ENCODE measurements at places on chromosomes 5 and 9.

GRCh38 chr9:32716955-32717543 lies 66.3 kb upstream of the TMEM215 start:
- no peak for DNase-seq

- peak; percentile 79 for DNase-seq
Measured at GRCh38 chr9:129726322-129727160, 26.3 kb downstream of the PTGES start.

DNA sequence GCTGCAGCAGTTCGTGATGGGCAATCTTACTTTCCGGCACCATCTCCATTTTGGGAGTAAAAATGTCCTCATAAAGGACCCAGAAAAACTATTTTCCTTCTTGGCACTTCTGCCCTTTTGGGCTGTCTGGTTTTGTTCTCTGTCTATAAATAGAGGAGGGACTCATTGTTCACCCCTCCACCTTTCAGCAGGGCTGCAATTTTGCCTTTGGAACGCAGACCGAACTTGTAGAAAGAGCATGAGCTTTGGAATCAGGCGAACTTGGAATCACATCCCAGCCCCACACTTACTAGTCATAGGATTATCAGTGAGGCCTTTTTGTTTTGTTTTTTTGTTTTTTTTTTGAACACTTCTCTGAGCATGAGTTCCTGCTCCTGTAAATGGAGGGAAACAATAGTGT lies 178.1 kb upstream of the IL12B start:
- DNase-seq = no peak

DNA sequence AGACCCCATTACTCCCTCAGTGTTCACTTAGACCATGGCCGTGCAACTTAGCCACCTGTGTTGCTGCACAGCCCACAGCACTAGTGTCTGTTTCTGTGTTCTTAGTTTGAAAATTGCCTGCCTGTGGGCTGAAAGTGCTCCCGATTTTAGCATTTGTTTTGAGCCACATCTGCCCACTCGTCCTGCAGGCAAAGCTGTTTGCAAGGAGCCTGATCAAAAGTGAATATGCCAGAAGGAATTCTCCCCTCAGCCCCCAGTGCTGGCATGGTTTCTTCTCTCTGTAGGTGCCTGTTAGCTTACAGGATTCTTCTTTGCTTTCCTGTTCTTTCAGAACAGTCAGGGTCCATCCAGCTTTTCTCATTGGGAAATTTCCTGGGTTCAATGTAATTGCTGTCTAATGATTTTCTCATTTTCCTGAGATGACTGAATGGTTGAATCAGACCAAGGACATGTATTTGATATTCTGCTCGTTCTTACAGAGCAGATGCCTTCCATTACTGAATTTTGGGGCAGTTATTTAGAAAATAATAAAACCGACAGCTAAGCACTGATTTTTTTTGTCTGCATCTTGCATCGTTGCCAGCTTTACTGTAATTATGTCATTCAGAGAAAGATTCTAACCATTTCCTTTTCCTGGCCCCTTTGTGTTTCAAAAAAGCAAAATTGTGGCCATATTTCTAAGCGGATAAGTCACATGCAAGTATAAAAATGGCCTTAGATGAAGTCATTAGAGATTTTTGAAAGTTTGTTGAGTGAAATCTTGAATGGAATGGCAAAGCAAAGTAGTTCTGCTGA lies 111.1 kb upstream of the CKMT2 start:
- DNase-seq = no peak

- DNase-seq = no peak
Measured at GRCh38 chr5:126972062-126972895, 58.1 kb downstream of the MARCHF3 start.

DNA sequence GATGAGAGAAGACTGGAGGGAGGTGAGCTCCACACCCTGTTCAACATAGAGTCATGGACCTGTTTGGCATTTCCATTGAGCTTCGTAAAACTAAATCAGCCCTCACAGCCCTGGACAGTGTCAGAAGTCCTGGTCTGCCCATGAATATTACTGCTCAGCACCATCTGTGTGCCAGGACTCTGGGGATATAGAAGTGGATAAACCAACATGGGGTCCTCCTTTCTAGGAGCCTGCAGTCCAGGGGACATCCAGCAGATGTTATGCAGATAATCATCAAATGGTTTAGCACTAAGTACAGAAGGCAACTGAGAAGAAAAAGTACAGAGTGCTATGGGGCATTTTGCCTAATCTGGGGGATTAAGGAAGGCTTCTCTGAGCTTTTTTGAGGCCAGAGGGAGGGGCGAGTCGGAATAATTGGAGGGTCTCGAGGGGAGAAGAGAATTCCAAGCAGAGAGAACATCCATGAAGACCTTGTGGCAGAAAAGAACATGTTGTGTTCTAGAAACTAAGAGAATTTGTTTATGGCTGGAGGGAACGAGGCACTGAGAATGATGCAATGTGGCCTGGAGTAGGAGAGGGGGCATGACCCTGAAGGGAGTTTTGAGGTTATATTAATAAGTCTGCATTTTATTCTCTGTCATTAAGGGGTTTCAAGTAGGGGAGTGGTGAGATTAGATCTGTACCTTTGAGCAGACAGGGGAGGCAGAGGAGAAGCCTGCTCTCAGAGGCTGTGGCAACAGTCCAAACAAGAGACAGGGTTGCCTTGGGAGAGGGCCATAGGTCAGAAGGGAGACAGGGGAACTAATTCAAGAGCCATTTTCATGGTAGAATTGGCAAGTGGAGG lies 63.5 kb upstream of the SLC2A8 start:
- no peak for DNase-seq

GRCh38 chr5:180160215-180160614 lies 48.8 kb downstream of the RASGEF1C start:
- no peak for DNase-seq

- DNase-seq = no peak
Measured at GRCh38 chr5:118009741-118010297, 978.5 kb downstream of the DTWD2 start.
